ENCODE measurements at places on chromosomes 1 and 21. TPM values are rescaled to one million over a fixed set of nuclear protein-coding genes. Genes with fewer than 3 reads are reported as not detected.

DNA sequence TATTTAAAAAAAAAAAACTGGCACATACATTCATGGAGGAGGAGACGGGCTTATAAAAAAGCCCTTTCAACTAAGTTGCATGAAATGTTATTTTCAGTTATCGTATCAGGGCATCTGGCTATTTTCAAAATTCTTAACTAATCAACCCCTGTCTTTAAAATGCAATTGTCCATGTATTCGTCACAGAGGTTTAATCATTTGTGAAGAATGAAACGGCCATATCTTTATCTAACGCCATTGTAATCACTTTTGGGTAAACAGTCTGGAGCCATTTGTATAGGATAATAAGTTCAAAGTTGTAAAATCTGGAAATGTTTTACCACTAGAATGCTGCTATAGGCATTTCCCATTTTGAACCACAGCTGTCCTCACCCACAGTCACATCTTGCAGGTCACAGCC lies 30.4 kb downstream of the SLC30A10 start:
- DNase-seq, result no peak

Gene CSMD2
- not detected for total RNA-seq

Gene PADI3
- total RNA-seq, result 0.06 TPM

- no peak for DNase-seq
These were observed 77.1 kb downstream of the XCL2 start for GRCh38 chr1:168466714-168467131.

DNA sequence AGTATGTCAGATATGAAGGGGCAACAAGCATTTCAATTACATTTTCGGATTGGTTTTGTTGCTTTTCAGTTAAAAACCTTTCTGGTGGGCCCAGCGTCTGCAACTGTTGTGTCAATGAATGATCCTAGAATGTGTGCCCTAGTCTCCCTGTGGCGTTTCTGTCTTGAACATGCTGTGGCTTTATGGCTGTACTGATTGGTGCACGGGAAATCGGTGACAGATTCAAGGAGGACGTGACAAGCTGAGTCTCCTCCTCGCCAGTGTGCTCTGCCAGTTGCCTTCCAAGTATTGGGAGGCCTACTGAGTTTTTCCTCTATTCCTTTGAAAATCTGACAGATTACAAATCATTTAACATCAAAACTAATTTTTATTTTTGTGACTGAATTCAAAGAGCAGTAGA lies 127.6 kb downstream of the ZP4 start:
- DNase-seq, result no peak

DNA sequence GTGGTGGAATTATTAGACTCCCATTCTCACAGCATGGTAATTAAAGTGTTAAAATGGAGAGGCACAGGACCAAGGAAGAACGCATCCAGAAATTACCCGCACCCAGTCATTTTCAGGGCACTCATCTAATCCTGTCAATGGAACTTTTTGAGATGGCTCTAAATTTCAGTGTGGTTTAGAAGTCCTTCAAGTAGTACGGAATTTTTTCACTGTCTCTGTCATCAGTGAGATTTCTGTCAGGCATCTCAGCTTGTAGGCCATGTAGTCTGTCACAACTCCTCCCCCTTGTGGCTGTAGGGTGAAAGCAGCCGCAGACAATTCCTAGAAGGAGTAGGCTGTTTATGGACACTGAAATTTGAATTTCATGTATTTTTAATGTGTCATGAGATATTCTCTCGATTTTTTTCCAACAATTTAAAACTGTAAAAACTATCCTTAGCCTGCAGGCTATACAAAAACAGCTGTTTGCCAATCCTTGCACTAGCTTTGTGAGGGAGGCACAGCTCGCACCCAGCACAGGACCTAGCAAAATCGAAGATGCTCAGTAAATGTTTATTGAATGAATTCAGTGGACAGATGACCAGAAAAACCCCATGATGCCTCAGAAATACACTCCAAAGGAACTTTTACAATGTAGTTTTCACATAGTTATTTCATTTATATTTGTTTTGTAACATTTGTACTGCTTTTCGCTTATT lies 6.6 kb upstream of the NUP133 start:
- DNase-seq, result peak; percentile 67

GRCh38 chr1:213973129-213973528 lies 14.6 kb upstream of the PROX1 start:
- DNase-seq, result no peak

Gene NR5A2
- total RNA-seq, result not detected

- no peak for DNase-seq
These were observed 5.6 kb upstream of the CLDN14 start for GRCh38 chr21:36485476-36485875.

Gene CSF1
- 42.4 TPM for total RNA-seq

Gene FCN3
- total RNA-seq, result not detected

- no peak for DNase-seq
These were observed 364.8 kb upstream of the SNX7 start for GRCh38 chr1:98296681-98297080.

GRCh38 chr1:247295274-247295684 lies 36.4 kb downstream of the ZNF496 start:
- DNase-seq, result no peak
